Stomach (tissue), 19 donors: ENCODE measurements at places on chromosomes 3 and 15. TPM values are rescaled to one million over a fixed set of nuclear protein-coding genes. Genes with fewer than 3 reads are reported as not detected.

GRCh38 chr15:79595995-79596622 lies 164.0 kb downstream of the MINAR1 start:
- no peak overlapping the region for H3K4me3 ChIP-seq
- H3K4me1 ChIP-seq: no peaks in the 10 kb centered on the region
- DNase-seq: peak; percentile 60
- peaks cover 1% of the 10 kb centered on the region for H3K27me3 ChIP-seq

- H3K36me3 ChIP-seq: no peaks in the 10 kb centered on the region
- peaks cover 3% of the 10 kb centered on the region for H3K4me1 ChIP-seq
- DNase-seq: no peak
Observed at GRCh38 chr3:28651159-28651558, 302.5 kb upstream of the AZI2 start.

DNA sequence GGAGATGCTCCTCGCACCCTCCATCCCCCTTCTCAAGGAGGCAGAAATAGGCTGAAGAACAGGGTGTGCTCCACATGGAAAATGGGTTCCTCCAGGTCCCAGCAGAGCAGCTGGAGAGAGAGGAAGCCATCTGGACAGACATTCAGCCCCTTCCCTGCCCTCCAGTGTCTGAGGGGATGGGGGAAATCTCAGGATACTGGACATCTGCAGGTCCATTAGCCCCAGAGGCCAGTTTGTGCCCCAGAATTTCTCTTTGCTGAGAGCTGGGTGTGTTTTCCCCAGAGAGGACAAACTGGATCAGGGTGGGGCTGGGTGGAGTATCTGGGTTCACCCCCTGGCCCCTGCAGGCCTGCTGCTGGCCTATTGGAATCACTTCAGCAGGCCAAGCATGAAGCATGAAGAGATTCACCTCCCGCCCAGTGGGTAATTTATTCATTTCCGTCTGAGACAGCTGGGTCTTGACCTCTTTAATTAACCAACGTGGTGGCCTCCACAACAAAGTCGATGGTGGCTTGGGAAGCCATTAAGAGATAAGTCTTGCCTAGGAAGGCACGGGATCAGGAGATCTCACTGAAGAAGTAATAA lies 4.6 kb downstream of the FAM3D start:
- H3K27me3 ChIP-seq: no peaks in the 10 kb centered on the region
- no peak overlapping the region for H3K4me3 ChIP-seq
- peaks cover 13% of the 10 kb centered on the region for H3K4me1 ChIP-seq
- H3K36me3 ChIP-seq: no peaks in the 10 kb centered on the region
- no peak for DNase-seq

DNA sequence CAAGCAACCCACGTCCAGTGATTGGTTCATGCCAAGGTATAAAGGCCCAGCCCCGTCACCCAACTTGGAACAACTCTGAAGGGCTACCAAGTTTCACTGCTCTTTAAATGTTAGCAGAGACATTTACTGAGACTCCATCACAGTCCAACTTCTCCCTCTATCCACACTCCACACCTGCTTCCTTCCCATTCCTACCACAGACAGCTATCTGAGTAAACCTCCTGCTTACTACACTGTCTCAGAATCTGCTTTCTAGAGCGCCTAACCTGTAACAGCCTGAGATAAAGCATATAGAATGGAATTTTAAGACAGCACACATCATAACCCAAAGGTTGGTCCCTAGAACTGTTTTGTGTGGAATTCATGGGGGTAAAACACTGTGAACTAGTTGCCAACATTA lies 106.5 kb downstream of the THRB start:
- no peaks in the 10 kb centered on the region for H3K27me3 ChIP-seq
- no peak for DNase-seq
- peaks cover 7% of the 10 kb centered on the region for H3K4me1 ChIP-seq
- H3K27ac ChIP-seq: no peak overlapping the region
- H3K36me3 ChIP-seq: no peaks in the 10 kb centered on the region
- no peak overlapping the region for H3K4me3 ChIP-seq

CHRNA3 gene
- 1.0 TPM for polyA plus RNA-seq

- peaks cover 17% of the 10 kb centered on the region for H3K36me3 ChIP-seq
- H3K27me3 ChIP-seq: no peaks in the 10 kb centered on the region
- DNase-seq: no peak
Observed at GRCh38 chr3:187062526-187063177, 76.6 kb downstream of the RPL39L start.

CISH gene
- polyA plus RNA-seq: 6.8 TPM

TNNC1 gene
- 4.9 TPM for polyA plus RNA-seq

- no peak overlapping the region for H3K27ac ChIP-seq
- H3K4me3 ChIP-seq: no peak overlapping the region
Observed at GRCh38 chr3:36305929-36306520, 74.3 kb upstream of the STAC start.

PPIP5K1 gene
- 8.4 TPM for polyA plus RNA-seq

- no peaks in the 10 kb centered on the region for H3K4me1 ChIP-seq
- no peak overlapping the region for H3K4me3 ChIP-seq
- DNase-seq: no peak
Observed at GRCh38 chr15:81504170-81504905, 130.3 kb upstream of the TMC3 start.

DNA sequence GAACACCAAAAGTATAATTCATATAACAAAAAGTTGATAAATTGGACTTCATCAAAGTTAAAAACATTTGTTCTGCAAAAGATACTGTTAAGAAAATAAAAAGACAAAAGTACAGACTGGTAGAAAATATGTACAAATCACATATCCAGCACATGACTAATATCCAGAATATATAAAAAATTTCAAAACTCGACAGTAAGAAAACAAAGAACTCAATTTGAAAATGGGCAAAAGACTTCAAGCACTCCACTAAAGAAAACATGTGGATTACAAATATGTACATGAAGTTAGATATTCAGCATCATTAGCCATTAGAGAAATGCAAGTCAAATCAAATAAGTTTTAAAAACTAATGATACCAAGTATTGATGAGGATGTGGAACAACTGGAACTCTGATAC lies 6.7 kb downstream of the GK5 start:
- H3K36me3 ChIP-seq: no peaks in the 10 kb centered on the region
- no peak for DNase-seq
- no peaks in the 10 kb centered on the region for H3K27me3 ChIP-seq
- H3K4me3 ChIP-seq: no peak overlapping the region
- H3K4me1 ChIP-seq: peaks cover 16% of the 10 kb centered on the region
- no peak overlapping the region for H3K27ac ChIP-seq

DNA sequence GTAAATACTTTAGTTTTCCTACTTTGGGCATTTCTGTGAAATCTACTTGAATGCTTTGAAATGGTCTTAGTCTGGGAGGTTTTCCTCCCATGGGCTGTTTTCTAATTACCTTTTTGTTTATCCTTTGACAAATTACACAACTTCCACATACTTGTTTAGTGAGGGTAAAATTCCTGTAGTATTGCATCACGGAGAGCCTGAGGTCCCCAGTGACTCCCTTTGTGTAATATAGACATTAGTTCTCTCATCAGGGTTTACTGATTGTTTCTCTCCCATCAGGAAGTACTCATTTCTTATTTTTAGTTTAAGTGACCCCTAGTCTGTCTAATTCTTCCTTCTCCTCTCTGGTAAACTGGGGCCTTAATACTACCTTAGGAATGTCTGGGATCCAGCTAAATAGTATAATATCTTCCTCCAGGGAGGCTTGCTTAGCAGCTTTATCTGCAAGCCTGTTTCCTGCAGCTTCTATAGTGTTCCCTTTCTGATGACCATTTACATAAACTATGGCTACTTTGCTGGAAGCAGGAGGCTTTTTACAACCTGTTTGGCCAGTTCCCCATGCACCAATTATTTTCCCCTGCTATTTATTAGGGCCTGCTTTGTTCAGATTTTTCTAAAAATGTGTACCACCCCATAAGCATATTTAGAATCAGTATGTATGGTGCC lies 87.2 kb upstream of the XCR1 start:
- no peak overlapping the region for H3K4me3 ChIP-seq
- DNase-seq: no peak

- no peak overlapping the region for H3K27ac ChIP-seq
- no peaks in the 10 kb centered on the region for H3K27me3 ChIP-seq
- H3K4me1 ChIP-seq: peaks cover 5% of the 10 kb centered on the region
- DNase-seq: no peak
- H3K4me3 ChIP-seq: no peak overlapping the region
- H3K36me3 ChIP-seq: no peaks in the 10 kb centered on the region
Observed at GRCh38 chr15:91783008-91783407, 70.5 kb upstream of the SLCO3A1 start.

- H3K27ac ChIP-seq: no peak overlapping the region
- DNase-seq: no peak
- peaks cover 10% of the 10 kb centered on the region for H3K4me1 ChIP-seq
- H3K4me3 ChIP-seq: no peak overlapping the region
- no peaks in the 10 kb centered on the region for H3K27me3 ChIP-seq
- no peaks in the 10 kb centered on the region for H3K36me3 ChIP-seq
Observed at GRCh38 chr15:58454950-58455401, 23.2 kb downstream of the LIPC start.

- H3K27me3 ChIP-seq: no peaks in the 10 kb centered on the region
- DNase-seq: no peak
- no peaks in the 10 kb centered on the region for H3K4me1 ChIP-seq
- no peak overlapping the region for H3K27ac ChIP-seq
- H3K36me3 ChIP-seq: no peaks in the 10 kb centered on the region
Observed at GRCh38 chr3:143088835-143089234, 30.7 kb upstream of the CHST2 start.
